Panc1 (cell line): ENCODE measurements at places on chromosomes 12 and 14.

DNA sequence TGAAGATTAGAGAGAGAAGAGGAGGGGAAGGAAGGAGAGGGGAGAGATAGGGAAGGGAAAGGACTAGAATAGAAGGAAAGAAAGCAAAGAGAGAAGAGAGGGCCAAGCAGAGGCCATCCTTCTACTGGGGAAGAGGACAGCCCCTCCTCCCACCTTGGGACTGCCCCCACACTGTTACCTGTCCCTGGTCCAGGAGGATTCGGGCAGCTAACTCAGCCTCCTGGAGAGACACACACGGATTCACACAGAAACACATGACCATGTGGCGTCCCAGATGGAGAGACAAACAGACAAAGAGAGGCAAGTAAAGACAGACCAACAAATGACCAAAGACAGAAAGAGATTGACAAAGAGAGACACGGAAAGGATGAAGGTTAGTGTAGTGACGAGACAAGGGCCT lies 2.2 kb downstream of the NDRG2 start:
- DNase-seq: no peak

DNA sequence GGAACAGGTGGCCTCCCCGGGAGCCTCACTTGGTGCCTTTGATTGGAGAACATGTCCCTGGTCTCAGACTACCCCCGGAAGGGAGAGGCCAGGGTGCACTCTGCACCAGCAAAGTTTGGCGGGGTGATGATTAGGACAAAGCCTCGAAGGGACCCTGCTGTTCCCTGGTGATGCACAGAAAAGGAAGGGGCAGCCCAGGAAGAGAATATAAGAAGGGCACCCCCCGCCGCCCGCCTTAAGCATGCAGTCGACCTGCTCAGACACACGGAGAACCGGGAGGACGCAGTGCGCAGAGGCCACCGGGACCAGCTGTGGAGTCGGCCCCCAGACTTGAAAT lies 6.9 kb downstream of the SCARB1 start:
- no peak for DNase-seq

DNA sequence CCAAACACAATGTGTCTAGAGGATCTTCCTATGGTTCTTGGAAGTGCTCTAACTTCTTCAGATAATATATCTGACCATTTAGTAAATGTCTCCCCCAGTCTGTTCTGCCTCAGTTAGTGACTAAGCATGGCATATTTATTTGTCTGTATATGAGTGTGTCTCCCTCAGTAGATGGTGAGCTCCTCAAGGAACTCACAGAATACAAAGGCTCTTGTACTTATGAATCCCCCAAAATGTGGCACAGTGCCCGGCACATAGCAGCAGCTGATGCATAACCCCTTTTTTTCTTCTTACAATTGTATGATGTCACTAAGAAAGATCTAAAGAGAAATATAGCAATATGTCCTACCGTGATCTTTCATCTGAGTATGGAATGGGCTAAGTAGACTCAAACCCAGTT lies 264.7 kb upstream of the PRICKLE1 start:
- no peak for DNase-seq

- no peak for DNase-seq
Observed at GRCh38 chr12:59046763-59047534, 126.6 kb upstream of the LRIG3 start.

GRCh38 chr12:18153826-18154225 lies 63.8 kb upstream of the RERGL start:
- DNase-seq: no peak

DNA sequence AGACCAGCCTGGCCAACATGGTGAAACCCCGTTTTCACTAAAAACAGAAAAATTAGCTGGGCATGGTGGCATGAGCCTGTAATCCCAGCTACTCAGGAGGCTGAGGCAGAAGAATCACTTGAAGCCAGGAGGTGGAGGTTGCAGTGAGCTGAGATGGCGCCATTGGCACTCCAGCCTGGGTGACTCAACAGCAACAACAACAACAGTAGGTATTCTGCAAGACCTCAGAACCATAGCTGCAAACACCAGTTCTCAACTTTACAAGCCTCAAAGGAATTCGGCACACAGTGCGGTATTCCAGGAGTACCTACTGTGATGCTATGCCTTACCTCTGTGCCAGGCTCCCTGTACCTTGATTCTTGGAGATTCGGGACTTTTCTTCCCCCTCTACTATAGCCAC lies 15.8 kb downstream of the FOXN3 start:
- no peak for DNase-seq

- DNase-seq: no peak
Observed at GRCh38 chr14:104121142-104121541, 17.2 kb upstream of the KIF26A start.

GRCh38 chr14:50808053-50808452 lies 22.9 kb downstream of the NIN start:
- DNase-seq: no peak
